DMS153 (cell line): ENCODE measurements at places on chromosomes 2 and 18.

DNA sequence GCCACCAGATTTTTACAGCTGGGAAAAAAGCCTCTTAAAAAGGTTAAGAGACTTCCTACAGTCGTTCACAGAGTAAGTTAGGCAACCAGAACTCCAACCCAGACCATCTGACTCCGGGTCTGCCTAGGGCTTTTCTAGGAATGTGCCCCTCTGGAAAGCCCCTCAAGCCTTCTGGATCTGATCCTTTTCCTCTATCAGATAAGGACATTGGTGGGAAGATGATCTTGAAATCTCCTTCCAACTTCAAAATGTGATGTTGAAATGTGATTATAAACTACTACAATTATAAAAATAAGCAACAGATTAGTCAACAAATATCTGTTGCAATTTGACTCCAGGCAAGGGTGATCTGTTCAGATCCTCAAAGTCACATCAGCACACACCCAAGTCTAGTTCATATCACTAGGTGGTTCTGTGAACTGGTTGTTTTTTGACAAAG, 270.4 kb downstream of the ARHGAP15 start:
- DNase-seq: no peak

GRCh38 chr2:61789807-61790602, 63.9 kb downstream of the FAM161A start:
- DNase-seq: no peak

DNA sequence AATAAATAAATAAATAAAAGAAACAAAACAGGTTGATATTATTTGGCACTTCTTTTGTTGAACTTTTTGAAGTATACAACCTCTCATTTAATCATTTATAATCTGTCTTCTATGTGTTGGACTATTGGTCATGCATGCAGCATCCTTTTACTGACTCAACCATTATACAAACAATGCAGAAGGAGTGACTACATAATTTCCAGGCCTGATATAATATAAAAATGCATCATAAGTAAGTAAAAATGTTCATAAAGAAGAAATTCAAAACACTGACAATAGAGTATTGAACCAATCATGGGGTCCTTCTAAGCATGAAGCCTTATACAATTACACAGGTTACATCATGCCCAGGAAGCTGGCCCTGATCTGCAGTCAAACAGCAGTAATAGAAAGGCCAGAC, 141.5 kb upstream of the FN1 start:
- DNase-seq: no peak

DNA sequence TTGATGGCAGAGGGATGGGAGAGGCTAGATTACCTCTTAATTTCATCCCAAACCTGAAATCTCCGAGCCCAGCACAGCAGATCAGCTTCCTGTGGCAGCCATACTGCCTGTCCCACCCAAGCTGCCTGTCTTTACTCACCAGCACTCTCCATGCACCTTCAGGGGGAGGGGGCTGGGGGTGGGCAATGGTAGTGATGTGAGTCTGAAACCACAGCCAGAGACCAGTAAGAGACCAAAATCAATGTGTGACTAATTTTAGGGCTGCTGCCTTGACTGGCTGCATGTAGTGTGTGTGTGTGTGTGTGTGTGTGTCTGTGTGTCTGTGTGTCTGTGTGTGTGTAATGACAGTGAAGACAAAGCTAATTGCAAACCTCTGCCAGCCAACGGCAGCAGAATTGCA, 11.7 kb upstream of the TEX261 start:
- no peak for DNase-seq

DNA sequence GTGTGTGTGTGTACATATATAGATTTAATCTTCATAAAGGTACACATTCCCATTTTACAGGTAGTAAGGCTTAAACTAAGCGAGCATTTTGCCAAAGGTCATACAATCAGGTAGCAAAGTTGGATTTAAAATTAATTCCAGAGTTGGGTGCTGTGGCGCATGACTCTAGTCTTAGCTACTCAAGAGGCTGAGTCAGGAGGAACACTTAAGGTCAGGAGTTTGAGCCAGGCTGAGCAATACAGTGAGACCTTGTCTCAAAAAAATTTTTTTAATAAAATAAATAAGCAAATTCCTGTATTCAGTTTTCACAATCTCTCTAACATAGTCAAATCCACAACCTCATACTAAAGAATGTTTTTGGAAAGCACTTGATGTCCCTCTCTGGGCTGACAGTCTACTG, 111.5 kb upstream of the LDLRAD4 start:
- DNase-seq: no peak

GRCh38 chr2:107412209-107412904, 414.3 kb upstream of the RGPD4 start:
- DNase-seq: no peak

DNA sequence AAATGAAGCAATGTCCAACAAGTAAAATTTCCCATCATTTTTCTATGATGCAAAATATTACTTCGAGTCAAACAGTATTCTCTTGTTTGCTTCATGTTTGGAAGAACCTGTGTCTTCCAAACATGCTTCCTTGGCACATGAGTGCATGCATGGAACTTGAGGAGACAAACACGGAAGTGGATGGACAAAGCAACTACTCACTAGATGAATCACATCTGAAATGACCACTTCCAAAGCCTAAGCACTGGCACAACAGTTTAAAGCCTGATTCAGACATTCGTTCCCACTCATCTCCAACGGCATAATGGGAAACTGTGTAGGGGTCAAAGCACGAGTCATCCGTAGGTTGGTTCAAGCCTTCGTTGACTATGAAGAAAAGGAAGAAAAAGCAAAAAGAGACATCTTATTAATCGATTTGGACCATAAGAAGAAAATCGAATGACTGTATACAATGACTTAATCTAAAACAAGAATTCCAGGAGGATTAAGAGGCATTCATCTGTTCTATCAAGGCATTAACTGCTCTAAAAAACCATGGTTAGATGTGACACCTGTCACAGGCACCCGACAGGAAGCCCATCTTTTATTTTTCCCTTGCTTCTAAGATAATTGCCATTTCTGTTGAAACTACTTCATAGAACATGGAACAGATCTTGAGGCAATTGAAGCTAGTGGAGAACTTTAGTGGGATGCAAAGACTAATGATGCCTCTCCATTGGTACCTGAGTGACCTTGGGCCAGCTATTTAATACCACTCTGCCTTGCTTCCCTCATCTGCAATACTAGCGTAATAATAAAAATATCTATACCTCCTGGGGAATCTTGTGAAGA, 56.0 kb downstream of the ATIC start:
- DNase-seq: no peak

- DNase-seq: no peak
Observed at GRCh38 chr2:240347949-240348500, 87.4 kb upstream of the GPC1 start.

- DNase-seq: no peak
Observed at GRCh38 chr2:55707751-55708150, 14.1 kb upstream of the PNPT1 start.

DNA sequence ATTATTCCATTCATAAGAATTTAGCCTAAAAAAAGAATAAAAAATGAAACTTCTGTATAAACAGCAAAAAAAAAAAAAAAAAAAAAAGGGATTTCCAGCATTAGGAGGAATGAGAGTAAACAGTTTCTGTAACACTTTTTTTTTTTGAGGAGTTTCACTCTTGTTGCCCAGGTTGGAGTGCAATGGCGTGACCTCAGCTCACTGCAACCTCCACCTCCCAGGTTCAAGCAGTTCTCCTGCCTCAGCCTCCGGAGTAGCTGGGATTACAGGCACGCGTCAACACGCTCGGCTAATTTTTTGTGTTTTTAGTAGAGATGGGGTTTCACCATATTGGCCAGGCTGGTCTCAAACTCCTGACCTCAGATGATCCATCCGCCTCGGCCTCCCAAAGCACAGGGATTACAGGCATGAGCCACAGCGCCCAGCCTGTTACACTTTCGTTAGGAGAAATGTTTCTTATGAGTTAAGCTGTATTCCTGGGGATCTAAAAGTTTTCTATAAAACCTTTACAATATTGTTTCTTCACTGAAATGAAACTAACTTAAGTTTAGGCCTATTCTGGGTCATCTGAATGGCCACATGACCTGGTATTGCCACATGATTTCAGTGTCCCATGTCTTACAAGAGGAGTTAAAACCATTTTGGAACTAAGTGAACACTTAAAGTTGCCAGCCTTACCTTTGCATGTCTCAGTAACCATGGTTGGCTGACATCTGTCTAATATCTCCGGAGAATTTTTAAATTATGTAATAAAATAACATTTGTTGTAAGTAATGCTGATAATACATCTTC, 17.5 kb downstream of the SMAD2 start:
- no peak for DNase-seq

GRCh38 chr18:70044632-70045031, 97.0 kb upstream of the CD226 start:
- no peak for DNase-seq

- no peak for DNase-seq
Observed at GRCh38 chr2:46993501-46993900, 77.9 kb upstream of the MCFD2 start.

GRCh38 chr2:96768083-96768561, 7.4 kb downstream of the CNNM4 start:
- no peak for DNase-seq

- no peak for DNase-seq
Observed at GRCh38 chr2:230600881-230601280, 111.8 kb upstream of the CAB39 start.

- DNase-seq: no peak
Observed at GRCh38 chr18:71846716-71847115, 697.4 kb downstream of the CBLN2 start.

DNA sequence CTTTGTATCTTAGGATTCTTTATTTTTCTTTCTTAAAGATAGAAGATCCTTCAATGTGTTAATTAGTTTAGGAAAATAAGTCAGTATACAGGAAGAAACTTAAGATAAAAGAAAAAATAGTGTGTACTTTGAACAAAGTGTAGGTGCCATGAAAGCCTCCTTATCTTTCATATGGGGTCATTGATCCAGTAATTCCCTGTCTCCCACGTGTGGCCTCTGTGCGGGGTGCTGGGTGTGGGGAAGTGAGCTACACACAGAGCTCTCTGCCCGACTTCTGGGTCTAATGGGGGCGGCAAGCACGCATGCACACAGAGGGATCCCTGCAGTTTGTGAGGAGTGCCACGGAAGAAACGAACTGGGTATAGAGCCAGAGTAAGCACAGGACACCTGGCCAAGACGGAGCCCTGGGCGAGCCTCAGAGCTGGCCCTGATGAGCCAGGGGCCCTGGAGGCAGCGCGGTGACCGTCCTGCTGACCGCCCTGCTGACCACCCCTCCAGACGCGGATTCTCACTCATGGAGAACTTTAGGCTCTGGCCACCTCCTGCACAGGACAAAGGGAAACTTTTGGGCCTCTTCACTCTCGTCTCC, 253.5 kb downstream of the ACKR3 start:
- no peak for DNase-seq

DNA sequence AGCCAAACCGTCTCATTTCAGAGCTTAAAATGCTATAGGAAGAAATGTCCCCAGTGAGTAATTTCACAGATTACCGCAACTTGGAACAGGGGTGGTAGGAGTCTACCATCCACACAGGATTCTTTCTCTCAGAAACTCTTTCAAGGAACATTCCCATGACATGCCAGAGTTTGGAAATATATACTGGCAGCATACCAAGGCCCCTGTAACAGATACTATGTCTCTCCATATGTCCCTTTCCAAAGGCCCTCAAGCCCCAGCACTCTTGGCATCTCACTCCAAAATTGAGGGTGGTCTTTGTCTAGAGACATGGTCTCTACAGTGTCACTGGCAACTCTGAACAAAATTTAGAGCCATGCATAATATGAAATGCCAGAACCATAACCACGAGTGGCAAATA, 11.0 kb downstream of the FIGLA start:
- no peak for DNase-seq

DNA sequence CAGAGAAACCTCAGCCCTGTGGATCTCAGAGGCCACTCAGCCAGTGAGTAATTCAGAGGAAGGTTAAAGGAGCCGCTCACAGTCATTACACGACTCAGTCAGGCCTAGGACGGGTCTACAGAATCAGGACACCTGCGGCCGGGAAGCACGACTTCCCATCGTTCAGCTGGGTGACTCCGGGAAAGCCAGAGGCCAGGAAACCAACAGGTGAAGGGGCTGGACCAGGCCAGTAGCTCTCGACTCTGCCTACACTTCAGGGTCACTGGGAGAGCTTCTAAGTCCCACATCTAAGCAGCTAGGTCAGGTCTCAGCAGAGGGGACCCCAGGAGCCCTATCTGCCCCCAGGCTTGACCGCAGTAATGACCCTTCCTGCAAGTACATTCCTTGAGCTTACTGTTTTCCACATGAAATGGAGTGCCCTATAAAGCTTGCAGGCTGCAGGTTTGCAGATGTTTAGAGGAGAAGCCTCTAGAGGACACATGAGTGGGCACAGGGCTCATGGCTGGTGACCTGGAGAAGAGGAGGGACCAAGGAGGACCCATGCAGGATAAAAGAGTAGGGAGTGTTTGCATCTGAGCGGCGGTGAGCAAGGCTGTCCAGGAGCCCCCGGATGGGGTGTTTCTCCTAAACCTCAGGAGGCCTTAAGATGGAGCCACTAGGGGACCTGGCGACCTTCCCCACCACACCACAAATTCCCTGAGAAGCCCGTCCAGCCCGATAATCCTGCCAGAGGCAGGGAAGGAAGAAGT, 9.5 kb downstream of the DIPK1C start:
- no peak for DNase-seq

GRCh38 chr18:46676182-46676835, 19.3 kb upstream of the LOXHD1 start:
- peak; percentile 24 for DNase-seq

- DNase-seq: peak; percentile 35
Observed at GRCh38 chr2:158319269-158319668, 137.3 kb downstream of the CCDC148 start.
